ENCODE measurements at places on chromosomes 7 and 10.

- DNase-seq: no peak
Observed at GRCh38 chr7:71343039-71343438, 211.1 kb downstream of the GALNT17 start.

- DNase-seq: no peak
Observed at GRCh38 chr7:91355695-91356435, 91.6 kb downstream of the FZD1 start.

DNA sequence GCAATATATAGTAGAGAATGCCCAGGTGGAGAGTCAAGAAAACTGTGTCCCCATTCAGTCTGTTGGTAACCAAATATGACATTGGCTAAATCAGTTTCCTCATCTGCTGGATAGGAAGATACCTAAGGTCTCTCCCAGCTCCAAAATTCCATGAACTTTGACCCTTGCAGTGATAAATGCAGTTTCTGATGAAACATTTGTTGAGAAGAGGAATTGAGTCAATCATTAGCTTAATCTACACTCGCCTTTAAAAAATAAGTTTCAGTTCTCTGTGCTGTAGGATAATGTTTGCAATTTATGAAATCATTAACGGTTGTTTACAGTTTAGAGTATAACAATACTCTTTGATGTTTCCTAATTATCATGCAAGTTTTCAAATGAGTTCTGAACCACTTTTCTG lies 38.0 kb upstream of the SLC25A13 start:
- no peak for DNase-seq

GRCh38 chr10:108307250-108307924 lies 1142.9 kb upstream of the SORCS1 start:
- DNase-seq: no peak

DNA sequence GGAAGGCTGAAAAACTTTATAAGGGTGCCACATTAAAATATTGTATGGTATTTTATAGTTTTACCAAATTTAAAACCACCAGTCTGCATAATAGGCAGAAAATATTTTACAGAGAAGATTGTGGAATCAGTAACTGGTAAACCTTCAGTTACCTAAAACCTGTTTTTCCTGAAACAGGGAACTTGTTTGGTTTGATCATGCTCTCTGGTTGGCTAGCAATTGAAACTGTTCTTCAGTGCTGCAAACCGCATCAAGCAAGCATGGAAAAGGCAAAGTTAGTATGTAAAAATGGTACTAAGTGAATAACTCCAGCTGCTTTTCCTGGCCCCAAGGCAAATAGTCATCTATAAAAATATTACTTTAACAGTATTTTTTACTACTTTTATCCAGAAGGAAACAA lies 316.9 kb upstream of the LRRN3 start:
- no peak for DNase-seq

DNA sequence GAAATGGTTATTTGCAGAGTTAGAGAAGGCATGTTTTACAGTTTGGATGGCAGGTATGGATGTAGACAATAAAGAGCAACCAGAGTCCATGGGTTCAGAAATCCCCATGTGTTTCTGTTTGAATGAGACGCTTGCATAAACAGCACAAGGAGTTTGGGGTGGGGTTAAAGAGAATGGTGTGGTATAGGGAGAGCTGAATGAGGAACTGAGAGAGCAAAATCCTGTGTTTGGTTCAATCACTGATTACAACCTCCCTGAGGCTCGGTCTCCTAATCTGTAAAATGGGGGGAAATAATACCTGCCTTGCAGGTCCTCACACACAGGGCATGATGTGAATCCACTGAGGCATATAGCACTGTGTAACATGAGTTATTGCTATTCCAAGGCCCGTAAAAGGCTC lies 23.7 kb downstream of the CAV1 start:
- DNase-seq: no peak

- no peak for DNase-seq
Observed at GRCh38 chr7:94237417-94237816, 157.3 kb upstream of the COL1A2 start.

DNA sequence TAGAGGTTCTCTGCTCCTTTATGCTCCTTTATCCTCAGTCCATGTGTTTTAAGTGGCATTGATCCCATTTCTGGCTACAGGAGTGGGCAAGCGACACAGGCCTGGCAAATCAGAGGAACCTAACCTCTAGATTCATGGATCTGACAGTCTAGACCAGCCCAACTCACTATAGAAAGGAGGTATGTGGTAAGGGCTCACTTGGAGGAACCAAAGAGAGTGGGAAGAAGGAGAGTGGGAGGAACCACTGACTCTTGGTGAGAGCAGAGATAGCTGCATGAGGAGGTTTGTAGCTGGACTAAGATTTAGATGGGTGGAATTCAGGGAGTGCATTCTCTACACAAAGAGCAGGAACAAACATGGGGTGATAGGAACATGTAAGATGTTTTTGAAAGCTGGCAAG lies 11.6 kb upstream of the FRAT1 start:
- DNase-seq: no peak

- DNase-seq: no peak
Observed at GRCh38 chr10:74924251-74924963, 98.0 kb downstream of the KAT6B start.

GRCh38 chr7:112876877-112877276 lies 86.7 kb upstream of the TMEM168 start:
- DNase-seq: no peak

- no peak for DNase-seq
Observed at GRCh38 chr7:48305661-48306060, 134.4 kb downstream of the ABCA13 start.

- DNase-seq: no peak
Observed at GRCh38 chr7:149883452-149883861, 9.7 kb downstream of the ATP6V0E2 start.

DNA sequence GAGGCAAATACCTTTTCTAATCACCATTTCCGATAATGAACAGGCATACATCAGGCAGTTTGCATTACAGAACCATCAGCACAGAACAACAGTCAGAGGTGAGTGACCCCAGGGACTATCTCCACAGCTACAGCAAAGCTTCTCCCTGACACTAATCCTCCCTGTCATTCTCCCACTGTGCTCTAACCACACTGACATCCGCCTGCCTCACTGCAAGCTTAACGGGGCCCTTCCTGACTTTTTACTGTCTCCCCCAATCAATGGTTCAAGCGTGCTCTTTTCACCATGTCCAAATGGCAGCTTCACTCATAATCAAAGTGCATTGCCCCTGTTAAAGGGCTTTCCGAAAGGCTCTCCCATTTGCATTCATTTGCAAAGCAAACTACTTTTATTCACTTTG lies 196.3 kb downstream of the DNAJC1 start:
- no peak for DNase-seq

DNA sequence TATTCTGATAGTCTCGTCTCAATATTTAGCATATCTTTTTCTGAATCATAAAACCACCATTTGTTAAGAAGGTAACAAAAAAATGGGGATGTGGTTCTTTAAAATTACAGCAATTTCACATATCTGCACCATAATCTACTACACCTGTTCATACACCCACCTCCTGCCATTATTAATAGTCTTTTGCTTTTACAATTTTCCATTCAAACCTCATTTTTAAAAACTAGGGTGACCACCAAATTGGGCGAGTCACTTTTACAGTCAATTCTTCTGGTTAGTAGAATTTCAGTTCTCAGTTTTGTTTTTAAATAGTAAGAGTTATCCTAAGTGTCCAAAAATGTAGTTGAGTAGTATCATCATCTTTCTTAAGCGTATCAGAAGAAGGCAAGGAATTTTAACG lies 48.4 kb upstream of the GSAP start:
- no peak for DNase-seq

- DNase-seq: no peak
Observed at GRCh38 chr7:87146740-87147386, 5.4 kb upstream of the DMTF1 start.

DNA sequence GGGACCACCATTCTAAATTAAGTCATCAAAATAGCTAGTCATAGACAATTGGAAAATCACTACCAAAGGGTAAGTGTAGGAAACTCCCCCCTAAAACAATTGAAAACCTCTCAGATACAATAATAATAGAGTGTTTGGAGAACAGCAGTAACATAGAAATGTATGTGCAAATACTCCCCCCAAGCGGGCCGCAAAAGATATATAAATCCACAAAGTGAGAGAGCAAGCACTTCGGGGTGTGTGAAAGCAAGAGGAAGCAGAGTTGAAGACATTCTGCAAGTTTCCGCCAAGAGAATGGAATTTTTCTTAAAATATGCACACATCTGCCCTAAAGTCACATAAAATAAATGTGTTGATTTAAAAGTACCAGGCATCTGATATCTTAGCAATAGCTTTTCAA lies 33.3 kb downstream of the CHCHD3 start:
- DNase-seq: no peak

DNA sequence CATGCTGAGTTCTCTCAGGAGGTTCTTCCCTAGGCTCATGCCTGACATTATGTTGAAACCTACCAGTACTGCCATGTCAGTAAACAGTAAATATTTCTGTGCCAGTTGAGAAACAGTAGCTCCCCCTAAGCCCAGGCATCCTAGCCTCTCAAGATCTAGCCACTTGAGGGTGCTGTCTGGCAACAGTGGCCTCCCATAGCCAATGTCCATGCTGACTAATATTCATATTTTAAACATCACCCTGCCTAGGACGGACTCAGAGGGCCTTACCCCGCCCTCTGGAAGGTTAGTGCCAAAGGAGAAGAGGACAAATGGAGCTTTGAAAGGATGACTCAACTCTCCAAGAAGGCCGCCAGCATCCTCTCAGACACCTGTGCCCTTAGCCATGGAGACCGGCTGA lies 7.7 kb downstream of the ACSM6 start:
- DNase-seq: no peak

Measured in hypothalamus (tissue), 51 donors.